NCI-H2029 treated with DMSO at 0.1 percent for 48 hours (cell line): ENCODE measurements at places on chromosomes 6 and 20.

- DNase-seq, result no peak
Measured at GRCh38 chr6:163137398-163137881, 277.1 kb upstream of the QKI start.

- no peak for DNase-seq
Measured at GRCh38 chr20:45109634-45110033, 5.3 kb downstream of the WFDC5 start.

GRCh38 chr6:137637121-137637520 lies 142.9 kb upstream of the OLIG3 start:
- no peak for DNase-seq

- no peak for DNase-seq
Measured at GRCh38 chr6:72619883-72620696, 1.8 kb upstream of the KCNQ5 start.

DNA sequence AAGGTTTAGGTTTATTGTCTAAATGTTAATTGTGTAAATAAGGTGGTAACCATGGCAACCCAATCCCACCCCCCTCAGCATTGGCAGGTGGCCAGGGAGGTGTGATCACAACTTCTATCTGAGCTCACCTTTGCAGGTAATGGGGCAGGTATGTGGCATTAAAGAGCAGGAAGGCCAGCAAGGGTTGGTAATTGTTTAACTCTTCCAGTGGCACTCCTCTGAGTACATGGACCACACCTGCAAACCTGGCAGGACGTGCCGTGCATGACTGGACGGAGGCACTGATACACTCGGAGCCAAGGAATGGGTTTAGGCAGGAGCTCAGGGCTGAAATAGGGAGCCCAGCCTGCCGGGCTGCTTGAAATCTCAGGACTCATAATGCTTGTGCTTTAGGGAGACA lies 107.0 kb upstream of the BMP2 start:
- DNase-seq, result no peak

DNA sequence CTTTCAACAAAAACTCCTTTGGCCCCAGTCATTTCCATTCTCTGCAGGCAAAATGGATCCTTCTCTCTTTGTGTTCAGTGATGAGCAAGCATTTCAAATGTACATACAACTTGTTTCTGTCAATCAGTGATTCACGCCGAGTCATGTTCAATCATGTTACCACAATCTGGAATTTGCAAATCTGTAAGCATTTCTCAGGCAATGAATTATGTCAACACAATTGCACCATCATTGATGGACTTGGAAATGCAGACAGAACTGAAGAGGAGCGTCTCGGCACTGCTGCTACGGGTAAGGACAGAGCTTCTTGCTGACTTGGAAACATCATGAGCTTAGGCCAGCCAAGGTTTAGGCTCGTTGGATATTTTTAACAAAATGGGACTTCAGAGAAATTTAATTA lies 132.8 kb upstream of the AGPAT4 start:
- DNase-seq, result no peak

DNA sequence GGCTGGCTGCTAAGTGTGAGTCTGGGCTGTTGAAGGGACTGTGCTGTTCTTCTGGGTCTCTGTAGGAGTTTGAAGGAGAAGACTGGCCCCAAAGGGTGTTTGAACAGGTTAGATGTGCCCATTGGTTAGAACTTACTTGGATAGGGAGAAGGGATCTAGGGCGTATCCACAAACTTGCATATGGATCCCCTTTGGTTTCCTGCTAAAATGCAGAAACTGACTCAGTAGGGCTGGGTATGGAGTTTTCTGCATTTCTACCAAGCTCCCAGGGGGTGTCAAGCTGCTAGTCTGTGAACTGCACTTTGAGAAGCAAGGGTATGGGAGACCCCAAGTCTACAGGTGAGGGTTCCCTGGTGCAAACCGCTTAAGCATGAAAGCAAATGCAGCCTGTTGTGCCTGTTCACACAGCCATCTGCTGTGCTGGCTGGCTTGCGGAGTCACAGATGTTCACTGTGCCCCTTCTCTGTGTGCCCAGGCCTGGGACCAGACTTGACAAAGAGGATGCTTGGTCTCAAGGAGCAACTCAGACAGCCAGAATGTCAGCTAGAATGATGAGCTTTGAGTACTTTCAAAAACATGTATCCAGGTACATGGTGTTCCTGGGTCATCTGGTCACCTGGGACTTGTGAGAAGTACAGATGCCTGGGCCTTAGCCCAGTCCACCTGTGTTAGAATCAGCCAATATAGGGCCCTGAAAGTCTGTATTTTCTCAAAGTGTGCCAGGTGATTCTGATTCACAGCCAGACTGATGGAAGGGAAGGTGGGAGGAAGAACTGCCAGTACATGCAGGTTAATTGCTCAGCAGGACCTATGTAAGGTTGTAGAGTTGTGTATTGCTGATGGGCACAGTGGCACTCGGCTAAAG lies 7.4 kb downstream of the PPP1R16B start:
- no peak for DNase-seq

- no peak for DNase-seq
Measured at GRCh38 chr20:61161726-61162390, 90.2 kb upstream of the CDH4 start.

GRCh38 chr20:4828830-4829513 lies 107.3 kb downstream of the PRND start:
- DNase-seq, result no peak

- no peak for DNase-seq
Measured at GRCh38 chr20:54345821-54346220, 129.6 kb upstream of the DOK5 start.

DNA sequence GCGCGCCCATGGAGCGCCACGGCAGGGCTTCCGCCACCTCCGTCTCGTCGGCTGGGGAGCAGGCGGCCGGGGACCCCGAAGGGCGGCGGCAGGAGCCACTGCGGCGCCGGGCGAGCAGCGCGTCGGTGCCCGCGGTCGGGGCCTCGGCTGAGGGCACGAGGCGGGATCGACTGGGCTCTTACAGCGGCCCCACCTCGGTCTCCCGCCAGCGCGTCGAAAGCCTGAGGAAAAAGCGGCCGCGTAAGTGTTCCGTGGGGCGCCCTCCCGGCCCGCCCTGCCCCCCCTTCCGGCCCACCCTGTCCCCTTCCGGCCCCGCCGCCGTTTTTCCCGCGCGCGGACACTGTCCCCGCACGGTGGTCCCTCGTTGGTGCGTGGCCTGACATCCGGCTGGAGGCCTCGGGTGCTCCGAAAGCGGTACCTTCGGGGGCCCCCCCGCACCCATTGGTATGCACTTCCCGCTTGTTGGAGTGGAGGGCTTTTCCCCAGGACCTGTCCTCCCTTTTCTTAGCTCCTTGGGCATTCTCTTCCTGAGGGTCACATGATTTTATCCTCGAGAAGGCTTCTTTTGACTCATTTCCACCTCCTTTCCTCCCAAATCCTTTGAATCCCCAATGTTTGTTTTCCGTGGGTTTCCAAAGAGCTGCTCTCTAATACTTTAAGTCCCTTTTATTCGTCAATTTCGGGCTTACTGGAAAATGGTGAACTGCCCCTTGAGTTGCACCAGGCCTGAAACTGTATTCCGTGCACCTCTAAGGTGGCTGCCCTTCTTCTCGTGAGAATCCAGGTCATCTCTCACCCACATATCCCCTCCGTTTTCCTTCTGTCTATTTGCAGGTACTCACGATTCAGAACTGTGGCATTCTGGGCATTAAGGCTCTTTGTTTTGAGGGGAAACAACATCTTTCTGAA lies 556 bp downstream of the PANK2 start:
- DNase-seq, result no peak

- no peak for DNase-seq
Measured at GRCh38 chr6:150091476-150091875, 22.6 kb upstream of the ULBP3 start.

DNA sequence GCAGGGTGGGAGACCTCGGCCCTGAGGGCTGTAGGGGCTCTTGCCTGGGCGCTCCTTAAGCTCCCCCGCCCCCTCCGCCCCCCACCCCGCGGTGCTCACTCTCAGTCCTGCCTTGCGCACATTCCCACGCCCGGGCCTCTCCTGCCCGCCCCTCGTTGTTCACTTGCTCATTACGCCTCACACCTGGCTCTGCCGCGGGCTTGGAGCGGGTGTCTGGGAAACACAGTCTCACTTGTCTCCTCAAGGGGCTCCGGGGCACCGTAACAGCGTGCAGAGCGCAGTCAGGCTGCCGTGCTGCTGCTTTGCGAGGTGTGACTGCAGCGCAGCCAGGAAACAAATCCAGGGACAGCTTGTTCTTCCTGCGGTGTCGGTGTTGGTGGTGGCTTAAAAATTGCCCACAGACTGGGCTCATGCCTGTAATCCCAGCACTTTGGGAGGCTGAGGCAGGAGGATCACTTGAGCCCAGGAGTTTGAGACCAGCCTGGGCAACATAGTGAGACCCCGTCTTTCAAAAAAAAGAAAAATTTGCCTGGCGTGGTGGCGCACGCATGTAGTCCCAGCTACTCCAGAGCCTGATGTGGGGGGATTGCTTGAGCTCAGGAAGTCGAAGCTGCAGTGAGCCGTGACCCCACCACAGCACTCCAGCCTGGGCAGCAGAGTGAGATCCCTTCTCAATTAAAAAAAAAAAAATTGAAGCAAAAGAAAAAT lies 4.6 kb downstream of the NPBWR2 start:
- peak; percentile 5 for DNase-seq

GRCh38 chr20:48791014-48791413 lies 36.8 kb downstream of the PREX1 start:
- DNase-seq, result no peak

DNA sequence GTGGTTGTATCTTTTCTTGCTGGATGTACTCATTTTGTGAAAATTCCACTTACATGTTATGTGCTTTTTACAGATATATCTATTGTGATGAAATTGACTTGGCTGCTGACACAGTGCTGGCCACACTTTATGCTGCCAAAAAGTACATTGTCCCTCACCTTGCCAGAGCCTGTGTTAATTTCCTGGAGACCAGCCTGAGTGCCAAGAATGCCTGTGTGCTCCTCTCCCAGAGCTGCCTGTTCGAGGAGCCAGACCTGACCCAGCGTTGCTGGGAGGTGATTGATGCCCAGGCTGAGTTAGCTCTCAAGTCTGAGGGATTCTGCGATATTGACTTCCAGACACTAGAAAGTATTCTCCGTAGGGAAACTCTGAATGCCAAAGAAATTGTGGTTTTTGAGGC lies 4.9 kb downstream of the BTBD3 start:
- no peak for DNase-seq

DNA sequence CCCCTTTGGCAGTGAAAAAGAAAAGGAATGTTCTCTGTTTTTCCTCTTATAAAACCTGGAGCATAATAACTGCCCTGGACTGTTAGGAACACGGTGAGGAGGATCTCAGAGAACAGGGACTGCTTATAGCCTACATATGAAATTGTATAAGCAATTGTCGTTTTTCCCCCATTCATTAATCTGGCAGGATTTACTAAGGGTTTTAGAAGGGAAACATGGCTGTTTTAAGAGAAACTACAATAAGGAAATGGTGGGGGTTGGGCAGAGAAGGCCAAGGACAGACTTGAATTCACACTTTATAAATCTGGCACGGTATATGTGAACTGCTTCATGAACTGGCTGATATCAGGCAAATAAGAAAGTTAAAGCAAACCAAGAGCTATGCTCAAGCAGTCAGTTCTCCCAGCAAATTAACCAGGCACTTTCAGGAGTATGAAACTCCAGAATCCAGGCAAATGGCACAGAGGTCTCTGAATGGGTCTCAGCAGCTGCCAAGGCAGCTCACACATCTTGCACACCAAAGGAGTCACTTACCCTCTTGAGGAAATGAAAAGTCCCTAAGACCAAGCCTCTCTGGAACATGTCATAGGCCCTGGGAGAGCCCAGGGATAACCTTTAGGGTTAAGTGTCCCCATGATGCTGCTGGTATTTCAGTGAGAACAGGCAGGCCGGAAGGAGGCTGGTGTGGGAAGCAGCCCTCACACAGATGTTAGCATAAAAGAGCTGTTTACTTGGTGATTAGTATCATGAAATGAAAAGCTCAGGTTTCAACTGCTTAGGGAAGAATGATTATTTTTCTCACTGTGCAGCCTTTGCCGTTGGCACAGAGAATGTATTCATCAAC lies 260.5 kb upstream of the MARCKS start:
- peak; percentile 76 for DNase-seq

- no peak for DNase-seq
Measured at GRCh38 chr20:32111753-32112152, 2.2 kb downstream of the TM9SF4 start.

DNA sequence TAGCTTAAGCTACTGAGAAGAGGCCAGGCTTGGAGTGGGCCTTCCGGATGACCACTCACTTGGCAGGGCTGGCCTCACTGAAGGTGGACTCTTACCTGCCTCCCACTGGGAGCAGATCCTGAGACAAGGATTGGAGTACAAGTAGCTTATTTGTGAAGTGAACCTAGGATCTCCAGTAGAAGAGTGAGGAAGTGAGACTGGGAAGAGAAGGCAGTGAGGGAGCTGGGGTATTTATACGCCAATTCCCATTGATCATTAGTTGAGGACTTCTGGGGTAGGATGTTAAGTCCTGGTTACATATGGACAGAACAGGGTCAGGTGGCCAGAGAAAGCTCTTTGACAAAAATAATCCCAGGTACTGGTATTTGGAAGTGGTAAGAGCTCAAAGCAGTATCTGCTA lies 32.3 kb upstream of the RNF24 start:
- DNase-seq, result no peak

- DNase-seq, result no peak
Measured at GRCh38 chr6:42179261-42179944, 6.2 kb downstream of the GUCA1A start.

DNA sequence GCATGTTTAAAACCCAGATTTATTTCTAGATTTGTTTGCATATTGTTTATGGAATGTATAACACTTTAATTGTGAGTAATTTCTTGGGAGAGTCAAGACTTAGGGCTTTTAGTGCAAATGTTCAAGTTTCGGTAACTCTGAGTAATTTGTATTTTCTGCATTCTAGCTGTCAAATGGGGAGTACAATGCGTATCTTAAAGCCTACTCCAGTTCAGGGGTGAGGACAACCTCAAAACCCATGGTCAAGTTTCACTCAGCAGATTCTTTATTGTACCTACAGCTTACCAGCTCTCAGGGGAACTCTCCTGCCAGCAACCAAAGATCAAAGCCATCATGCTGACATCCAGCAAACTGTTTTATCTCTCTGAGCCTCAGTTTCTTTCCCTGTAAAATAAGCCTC lies 458.6 kb upstream of the JARID2 start:
- no peak for DNase-seq

DNA sequence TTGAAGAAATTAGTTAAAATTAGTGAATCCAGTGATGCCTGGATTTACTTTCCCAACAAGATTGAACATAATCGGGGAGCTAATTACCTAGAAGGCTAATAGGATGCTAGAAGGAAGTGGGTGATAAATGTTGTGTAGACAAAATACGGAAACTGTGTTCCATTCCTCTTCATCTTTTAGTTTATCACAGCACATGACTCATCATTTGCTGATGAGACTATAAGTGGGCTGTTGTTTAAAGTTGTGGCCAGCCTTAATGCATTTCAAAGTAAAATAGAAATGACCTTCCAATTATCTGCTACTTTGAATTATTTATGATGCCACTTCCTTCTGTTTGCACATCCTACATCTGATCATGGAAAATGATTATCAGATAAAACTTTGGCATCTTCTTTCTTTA lies 43.4 kb downstream of the OGFRL1 start:
- no peak for DNase-seq

DNA sequence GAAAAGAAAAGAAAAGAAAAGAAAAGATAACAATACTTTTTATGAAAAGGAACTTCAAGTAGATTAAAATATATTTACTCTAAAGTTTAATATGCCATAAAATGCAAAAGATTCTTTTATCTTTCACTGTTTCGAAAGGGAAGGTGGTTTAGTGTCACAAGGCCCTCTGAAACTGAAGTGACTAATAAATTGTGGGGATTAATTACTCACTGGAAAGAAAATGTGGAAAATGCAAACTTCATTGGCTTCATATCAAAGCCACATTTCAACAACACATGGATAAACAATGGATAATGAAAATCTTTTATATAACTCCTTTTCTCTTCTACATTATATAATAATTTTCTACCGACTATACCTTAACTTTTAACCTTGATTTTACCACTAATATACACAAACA lies 320.5 kb upstream of the RSPO3 start:
- no peak for DNase-seq
